ENCODE measurements at places on chromosomes 6 and 20.

DNA sequence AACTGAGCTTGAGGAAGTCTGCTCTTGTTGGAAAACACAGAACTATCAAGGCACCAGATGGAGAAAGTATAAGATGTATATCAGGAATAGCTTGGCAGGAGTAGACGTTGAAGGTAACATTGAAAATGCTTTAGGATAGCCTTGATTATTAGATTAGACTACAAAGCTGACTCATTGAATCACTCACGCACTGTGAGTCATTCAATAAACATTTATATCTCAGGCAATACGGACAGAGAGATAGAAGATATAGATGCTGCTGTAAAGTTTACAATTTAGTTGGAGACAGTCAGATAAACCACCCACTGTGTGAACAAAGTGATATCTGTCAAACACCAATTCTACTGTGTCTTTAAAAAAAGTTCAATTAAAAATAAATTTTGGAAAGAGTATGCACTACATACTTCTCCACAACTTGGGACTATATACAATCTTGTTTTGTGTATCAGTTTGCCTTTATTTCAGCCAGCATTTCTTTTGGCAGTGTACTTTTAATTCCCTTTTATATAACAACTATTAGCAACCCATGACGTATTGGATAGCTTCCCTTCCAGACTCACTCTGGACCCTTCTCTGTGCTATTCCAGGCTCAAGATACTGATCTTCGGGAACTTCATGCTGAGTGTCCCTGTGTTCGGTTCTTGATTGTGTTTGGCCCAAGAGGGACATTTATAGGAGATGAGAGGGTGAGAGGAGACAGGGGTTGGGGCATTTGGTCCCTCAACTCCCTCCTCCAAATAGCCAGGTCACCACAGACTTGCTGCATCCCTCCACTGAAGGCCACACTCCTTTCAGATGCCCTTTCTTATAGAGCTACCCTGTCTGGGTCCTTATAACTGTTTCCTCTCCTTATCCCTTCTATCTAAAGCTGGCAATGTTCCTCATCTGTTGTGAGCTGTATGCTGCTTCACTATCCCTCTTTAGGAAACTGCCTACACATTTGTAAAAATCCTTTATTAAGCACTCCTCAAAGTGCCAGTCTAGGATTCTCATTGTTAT lies 176.6 kb upstream of the PTPRK start:
- DNase-seq = no peak

GRCh38 chr6:139030228-139030963 lies 1.9 kb downstream of the ABRACL start:
- DNase-seq = peak; percentile 75

GRCh38 chr20:50516180-50516934 lies 6.2 kb downstream of the PTPN1 start:
- peak; percentile 64 for DNase-seq

DNA sequence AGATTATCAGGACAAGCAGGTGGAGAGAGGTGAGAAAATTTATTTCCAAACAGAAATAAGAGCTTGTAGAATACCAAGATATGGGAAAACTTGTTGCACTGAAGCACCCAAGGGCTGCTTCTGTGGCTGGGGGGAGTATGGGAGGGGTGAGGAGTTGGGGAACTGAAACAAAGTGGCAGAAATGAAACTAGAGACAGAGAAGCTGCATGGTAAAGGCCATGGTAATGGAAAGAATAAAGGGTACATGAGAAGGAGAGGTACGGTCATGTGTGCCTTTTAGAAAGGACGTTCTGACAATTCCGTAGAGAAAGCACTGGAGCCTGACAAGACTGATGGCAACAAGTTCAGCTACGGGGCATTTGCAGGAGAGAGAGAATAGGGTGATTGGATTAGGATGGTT lies 51.6 kb upstream of the RIN2 start:
- no peak for DNase-seq

- DNase-seq = peak; percentile 49
Observed at GRCh38 chr6:157054531-157054979, 268.8 kb downstream of the TMEM242 start.

DNA sequence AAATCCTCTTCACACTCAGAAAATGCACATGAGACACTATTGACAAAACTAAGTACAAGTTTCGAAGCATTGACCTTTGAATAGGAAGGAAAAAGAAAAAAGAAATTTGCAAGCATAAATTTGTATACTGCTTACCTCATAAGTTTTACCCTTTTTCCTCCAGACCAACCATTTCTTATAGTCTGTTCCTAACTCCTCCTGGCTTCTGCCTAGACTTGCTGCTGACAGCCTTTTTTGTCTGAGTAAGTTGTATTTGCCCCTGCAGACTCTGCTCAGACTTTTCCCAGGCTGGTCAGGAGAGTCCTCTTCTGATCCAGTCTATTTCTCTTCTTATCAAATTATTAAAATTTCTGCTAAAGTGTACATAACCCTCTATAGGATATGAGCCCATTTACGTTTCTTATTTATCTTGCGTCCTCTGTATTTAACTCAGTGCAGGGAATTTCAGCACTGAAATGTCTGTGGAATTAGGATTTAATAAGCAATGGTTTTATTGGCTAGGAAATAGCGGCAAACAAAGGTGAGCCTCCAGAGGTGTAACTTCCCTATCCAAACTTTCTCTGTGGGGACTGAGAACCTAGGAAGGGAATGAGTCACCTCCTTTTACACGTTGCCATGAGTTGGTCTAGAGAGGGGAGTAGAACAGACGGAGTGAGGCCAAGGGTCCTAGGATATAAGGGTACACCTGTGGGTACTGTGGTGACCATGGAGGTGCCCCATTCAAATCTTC lies 207.1 kb upstream of the MARCKS start:
- DNase-seq = no peak

DNA sequence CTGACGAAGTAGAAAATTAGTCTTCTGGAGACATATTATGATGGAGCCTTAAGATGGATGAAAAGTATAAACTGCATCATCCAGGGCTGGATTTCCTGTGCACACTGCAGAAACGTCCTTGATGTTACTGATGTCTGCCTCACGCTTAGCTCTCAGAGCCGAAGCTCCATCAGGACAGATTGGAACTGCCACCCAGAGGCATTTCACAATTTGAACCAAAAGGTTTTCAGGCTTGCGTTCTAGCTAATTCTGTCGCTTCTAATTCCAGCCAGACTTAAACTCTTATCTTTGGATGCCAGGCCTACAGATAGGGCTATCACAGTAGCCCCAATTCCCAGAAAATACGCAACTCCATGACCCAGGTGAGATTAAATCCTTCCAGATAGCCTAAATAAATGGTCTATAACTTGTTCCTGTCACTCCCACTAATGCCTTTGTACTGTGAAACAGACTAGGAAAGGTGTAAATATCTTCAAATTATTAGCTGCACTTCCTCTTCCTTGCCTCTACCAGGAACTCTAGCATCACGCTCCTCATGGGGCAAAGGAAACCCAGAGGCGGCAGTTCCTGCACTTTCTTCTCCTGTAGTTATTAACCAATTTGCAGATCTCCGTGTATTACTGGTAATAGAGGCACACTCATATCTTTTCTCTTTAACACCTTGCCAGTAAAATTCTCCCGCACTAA lies 634.6 kb downstream of the PRKN start:
- no peak for DNase-seq

GRCh38 chr6:160667639-160668481 lies 3.8 kb upstream of the LPA start:
- DNase-seq = peak; percentile 25

GRCh38 chr20:18138639-18139583 lies 1.2 kb downstream of the KAT14 start:
- peak; percentile 23 for DNase-seq

DNA sequence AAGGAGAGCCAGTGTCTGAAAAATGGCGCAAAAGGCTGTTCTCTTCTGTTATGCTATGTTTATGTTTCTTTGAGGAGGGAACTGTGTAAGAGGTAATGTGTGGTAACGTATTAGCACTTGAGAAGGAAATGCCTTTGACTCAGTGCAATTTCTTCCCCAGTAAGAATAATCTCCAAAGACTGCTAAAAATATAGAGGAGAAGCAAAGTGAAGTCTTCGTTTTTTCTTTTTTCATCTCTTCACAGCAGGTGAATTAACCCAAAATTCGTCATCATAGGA lies 47.1 kb upstream of the IFNGR1 start:
- no peak for DNase-seq

GRCh38 chr20:22507240-22507961 lies 77.0 kb downstream of the FOXA2 start:
- DNase-seq = no peak

DNA sequence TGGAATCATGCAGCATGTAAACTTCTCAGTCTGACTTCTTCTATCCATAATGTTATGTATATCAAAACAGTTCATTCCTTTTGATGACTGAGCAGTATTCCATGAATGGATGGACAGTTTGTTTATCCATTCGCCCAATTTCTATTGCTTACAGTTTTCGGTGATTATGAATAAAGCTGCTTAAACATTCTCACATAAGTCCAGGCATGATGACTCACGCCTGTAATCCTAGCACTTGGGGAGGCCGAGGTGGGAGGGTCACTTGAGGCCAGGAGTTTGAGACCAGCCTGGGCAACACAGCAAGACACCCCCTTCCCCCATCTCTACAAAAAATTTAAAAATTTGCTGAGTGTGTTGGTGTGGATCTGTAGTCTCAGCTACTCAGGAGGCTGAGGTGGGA lies 22.9 kb upstream of the HMGA1 start:
- no peak for DNase-seq

GRCh38 chr20:20203784-20204183 lies 151.5 kb downstream of the CFAP61 start:
- DNase-seq = no peak

DNA sequence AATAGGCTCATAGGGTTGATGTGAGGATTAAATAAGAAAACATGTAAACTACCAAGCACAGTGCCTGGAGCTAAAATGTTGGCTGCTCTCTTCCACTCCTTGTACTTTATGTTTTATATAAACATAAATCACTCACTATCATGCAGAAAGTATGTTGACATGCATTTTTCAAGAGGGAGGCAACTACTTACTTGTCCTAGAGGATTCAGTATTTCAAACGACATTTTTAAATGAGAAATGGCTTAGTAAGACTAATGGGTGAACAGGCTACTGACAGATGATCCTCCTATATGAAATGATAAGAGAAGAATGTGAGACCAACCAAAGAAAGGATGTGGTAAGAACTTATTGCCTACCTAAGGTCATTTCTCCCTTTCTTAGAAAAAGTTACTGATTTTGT lies 21.0 kb downstream of the LATS1 start:
- no peak for DNase-seq

GRCh38 chr6:169216830-169217229 lies 36.8 kb downstream of the THBS2 start:
- no peak for DNase-seq

DNA sequence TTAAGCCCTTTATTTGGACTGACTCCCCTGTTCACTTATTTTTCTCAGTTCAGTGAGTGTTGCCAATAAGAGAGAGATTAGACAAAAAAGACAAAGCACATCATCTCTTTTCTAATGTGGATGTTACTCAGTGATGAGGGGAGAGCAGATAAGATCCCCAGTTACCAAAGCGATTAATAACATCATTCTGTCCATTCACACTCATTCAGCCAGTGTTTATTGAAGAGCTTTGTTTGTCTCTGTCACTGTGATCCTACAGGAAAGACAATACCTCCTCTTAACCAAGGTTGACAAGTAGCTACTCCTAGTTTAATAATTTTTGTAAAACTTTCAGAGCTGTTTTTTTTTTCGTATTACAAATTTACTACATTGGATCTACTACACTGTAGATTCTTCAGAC lies 163.0 kb downstream of the EYA4 start:
- DNase-seq = no peak

GRCh38 chr6:121639021-121639420 lies 203.6 kb downstream of the GJA1 start:
- DNase-seq = no peak

GRCh38 chr6:22003287-22003686 lies 293.5 kb downstream of the PRL start:
- DNase-seq = no peak

GRCh38 chr6:161164182-161164625 lies 109.7 kb downstream of the AGPAT4 start:
- DNase-seq = no peak

DNA sequence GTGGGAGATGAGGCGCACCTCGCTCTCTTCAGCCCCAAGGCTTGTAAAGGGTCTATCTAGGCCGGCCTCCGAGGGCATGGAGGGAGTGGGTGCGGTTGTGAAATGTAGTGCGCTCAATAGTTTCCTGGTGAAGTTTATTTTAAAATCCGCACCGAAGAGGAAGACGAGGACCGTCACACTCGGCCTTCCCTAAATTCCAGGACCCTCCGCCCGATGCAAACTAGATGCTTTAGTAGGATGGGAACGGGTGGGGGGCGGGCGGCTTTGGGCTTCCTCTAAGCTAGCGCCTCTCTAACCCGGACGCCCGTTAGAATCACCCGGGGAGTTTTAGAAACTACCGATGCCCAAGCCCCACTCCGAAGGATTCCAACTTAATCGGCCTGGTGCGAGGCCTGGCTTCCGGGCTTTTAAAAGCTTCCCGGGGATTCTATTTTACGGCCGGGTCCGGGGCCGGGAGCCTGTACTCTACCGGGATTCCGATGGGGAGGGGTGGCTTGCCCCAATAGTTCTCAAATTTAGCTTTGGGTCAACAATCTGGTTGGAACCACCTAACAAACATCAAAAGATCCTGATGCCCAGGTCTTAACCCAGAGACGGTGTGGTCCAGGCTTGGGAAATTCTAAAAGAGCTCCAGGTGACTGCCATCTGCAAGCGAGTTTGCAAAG lies 548 bp upstream of the BCAS4 start:
- peak; percentile 29 for DNase-seq

DNA sequence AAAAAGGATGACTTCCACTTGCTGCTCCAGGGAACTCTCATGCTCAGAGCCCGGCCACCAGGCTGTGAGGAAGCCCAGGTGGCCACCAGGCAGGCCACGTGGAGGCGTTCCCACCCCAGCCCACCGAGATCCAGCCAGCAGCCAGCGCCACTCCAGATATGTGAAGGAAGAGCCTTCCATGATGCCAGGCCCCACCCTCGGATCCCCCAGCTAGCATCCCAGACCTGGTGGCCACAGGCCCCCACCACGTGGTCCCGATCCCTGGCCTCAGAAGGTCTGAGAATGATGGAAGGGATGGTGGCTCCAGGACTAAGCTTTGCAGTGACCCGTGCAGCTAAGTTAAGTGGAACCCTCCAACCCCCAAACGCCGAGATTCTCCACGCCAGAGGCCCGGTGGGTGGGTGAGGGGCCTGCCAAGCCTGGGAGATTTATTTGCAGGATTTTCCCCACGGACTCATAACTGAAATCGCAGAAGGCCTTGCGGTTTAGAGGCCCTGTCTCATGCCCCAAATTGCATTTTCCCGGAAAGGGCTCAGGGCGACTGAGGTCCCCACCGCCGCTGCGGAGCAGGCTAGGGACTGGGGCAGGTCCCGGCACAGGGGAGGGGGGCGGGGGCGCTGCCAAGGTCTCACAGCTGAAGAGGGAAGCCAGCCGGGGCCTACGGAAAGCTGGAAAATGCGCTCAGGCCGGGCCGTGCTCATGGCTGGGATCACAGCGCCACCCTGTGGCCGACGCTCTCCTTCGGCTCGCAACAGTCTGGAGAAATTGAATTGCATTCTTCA lies 31.1 kb upstream of the CST7 start:
- peak; percentile 83 for DNase-seq

Measured in hematopoietic multipotent progenitor cell treated with erythropoietin and hydrocortisone succinate and interleukin-3 and kit ligand, for 6 days (in vitro differentiated cells).